ENCODE measurements at places on chromosomes 4 and X.

- DNase-seq: no peak
Observed at GRCh38 chr4:11566444-11567022, 137.8 kb upstream of the HS3ST1 start.

DNA sequence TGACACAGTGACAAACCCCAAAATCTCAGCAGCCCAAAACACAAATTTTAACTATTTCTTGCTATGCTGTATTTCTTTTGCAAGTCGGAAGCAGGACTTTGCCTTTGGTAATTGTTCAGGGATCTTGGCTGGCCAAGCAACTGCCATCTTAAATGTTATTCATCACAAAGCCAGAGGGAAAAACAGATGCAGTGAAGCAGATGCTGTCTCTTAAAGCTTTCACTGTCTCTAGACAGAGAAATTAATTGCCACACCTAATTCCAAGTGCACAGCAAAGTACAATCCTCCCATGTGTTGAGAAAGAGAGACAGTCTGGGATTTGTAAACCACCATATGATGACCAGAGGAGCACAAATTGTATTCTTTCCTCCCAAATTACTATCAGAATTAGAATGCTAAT is 30.0 kb upstream of the GALNT7 start:
- no peak for DNase-seq

- no peak for DNase-seq
Observed at GRCh38 chr4:162959046-162959445, 207.6 kb downstream of the NAF1 start.

DNA sequence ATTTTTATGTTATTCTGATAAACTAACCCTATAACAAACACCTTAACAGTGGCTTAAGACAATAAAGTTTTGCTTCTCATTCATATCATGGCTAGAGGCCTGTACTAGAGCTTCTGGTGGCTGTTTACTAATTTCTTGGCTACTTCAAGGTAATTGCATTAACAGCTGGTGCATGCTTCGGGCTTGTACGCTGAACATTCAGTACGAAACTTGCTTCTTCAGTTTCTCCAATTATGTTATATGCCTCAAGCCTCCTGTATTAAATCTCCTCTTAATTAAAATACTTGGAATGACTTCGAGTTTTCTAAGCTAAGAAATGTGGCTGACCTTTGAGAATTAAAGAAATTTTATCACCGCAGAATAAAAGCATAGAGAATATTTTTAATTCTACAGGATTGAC is 138.9 kb upstream of the TRAM1L1 start:
- DNase-seq: no peak

DNA sequence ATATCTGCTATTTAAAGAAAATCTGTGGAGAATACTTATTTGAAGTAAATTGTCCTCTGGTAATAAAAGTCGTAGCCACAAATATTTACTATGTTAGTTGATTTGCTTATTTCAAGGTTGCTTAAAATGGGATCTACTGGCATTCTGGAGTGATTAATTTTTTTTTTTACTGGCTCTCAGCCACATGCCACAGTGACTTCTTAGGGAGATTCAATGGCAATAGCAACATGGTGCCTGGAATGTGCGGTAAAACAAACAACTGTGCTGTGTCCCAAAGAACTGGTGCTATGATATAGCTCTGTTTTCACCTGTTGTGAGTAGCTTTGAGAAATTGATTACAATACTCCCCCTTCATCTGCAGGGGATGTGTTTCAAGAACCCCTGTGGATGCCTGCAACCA is 324.3 kb downstream of the GPAT3 start:
- no peak for DNase-seq

All from GM12864 (cell line).